ENCODE measurements at places on chromosomes 1 and 21.
A peak's percentile ranks its signal among the peaks of the same experiment; 100 is the strongest.

DNA sequence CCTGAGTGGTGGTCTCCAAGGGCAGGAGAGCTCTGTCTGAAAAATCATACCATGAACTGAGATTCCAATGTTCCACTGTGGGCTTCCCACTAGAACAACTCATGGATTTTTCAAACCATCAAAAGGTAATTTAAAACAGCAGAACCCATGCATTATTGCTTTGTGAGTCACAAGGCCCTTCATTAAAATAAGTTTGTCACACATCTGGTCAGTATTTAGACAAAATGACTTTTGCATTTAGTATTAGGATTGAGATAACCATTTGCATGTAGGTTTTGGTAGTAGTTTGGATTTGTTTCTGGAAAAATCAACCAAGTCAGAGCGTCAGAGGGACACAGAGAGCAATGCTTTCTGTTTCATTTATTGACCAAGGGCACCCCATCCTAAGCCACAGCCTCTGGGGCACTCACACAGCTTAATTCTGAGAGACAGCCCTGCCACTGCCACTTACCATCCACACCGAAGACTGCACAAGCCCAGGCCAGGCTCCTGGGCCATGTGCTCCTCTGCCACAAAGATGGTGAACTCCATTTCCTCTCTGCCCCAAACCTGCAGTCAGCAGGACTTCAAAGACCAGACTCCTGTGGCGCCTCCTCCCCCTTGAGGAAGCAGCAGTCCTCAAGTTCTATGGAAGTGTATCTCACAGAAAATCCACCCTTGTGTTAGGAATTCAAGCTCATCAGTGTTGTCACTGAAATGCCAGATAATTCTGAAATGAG is 132.6 kb upstream of the DUSP10 start:
- no peak for DNase-seq

DNA sequence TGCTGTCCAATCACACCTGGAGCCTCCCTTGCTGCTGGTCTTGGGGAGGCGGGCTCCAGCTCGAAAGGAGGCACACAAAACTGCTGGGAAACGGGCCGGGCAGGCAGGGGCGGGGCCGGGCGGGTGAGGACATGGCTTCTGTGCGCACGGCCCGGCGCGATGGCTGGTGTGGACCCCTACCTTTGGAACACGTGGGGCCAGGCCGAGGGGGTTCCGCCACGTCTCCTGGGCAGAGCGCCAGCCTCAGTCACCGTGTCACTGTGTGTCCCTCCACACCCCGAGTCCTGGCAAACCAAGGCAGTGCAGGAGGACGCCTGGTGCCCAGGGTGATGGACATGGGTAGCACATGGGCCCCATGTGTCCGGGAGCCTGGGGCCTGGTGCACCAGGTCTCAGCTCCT is 42.0 kb upstream of the ADARB1 start:
- DNase-seq = no peak

DNA sequence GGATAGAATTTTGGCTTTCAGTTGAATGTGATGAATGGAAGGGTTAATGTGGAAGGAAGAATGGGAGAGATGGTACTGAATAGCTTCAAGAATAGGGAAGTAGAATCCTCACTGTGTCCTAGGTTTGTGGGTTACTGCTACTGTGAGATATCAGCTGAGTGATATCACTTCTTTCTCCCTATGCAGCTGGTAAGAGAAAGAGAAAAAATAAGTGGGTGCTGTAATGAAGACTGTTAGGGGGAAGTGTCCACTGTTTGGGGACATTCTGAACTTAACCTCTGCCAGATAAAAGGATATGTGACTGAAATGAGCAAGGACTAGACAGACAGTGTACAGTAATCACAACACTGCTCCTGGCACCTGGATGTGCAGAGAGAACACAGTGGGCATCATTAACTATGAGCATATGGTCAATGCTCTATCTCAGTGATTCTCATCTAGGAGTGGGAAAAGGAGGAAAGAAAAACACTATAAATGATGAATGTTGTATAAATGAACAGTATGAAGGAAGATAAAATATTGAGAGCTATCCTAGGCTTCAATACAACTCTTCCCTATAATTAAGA is 25.6 kb upstream of the MOB3C start:
- DNase-seq = no peak

DNA sequence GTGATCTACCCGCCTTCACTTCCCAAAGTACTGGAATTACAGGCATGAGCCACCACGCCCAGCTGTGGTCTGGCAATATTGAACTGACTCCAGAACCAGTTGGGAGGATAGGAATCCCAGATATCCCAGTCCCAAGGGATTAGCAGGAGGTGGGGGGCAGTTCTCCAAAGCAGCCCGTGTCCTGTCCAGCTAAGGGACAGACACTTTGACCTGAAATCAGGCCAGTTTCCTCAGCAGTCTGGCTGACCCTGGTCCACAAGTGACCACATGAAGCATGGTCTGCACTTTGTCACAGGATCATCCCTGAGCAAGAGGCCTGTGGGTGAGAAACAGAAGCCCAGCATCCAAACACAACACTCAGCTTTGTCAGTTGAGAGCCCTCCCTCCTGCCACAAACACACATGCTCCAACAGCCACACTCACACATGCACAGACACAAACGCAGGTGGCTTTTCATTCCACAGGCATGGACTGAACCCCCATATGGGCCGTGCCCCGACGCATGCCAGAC is 2.7 kb upstream of the FDPS start:
- no peak for DNase-seq

DNA sequence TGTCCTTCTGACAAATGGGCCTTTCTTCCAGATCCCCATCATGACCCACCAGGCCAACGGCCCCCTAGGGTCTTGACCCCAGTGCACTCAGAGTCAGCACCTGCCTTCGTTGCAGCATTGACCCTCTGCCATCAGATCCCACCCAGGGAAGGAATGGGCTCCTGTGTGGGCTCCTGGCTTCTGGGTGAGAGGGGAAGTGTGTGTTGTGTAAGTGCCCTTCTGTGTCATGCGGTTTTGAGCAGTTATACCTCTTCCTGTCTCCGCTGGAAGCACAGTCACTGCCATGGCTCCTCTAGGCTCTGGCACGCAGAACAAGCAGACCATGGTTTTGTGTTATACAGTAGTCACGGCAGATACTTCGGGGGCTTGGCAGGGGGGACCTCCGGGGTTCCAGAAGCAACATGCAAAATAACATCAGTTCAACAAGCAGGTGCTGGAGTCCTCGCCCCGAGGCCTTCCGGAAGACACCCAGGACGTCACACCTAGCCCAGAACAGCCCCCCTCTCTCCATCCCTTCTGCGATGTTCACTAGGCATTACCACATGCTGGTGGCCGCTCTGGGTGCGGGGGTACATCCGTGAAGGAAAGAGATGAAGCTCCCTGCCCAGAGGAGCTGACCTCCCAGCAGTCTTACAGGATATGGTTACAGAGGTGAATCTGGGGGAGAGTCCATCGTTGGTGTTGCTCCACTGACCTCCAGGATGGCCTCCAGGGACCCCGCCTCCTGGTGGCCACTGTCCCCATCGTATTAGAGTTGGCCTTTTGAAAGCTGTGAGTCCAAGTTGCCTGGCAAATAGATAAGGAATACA is 17.4 kb upstream of the KCNAB2 start:
- DNase-seq = peak; percentile 29

DNA sequence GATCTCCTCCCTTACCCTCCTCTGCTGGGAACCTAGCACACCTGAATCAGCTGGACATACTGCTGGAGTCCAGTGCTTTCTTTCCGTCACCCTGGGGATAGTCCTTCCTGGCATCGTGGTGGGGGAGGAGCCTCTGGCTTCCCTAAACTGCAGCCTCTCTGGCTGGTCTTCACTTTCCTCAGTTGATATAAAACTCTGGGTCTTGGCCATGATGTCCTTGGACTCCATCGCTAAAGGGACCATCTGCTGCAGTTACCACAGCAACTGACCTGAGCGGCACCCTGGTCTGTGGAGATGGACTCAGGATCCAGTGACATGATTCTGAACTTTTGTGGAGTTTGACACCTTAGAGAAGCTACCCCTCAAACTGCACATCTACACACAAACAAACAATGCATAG is 22.8 kb downstream of the PARS2 start:
- no peak for DNase-seq

DNA sequence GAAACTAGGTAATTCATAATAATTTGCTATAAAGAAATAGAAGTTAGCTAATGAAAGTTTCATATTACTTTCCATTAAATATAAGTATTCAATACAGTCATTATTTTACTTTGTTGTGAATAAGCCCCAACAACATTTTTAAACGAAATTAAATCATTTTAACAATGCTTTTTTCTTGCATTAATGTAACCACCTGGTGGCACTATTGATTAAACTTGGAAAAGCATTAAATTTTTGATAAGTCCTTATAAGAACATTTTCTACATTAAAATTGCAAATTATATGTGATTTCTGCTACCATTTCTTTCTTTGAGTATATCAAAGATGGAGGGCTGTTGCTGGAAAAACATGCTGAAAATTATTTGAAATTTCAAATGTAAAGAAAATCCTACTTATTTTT is 918.8 kb upstream of the TMPRSS15 start:
- DNase-seq = no peak

- no peak for DNase-seq
These were observed 59.7 kb downstream of the UBE2T start for GRCh38 chr1:202282025-202282371.

GRCh38 chr1:229430761-229431283 is 3.1 kb downstream of the ACTA1 start:
- no peak for DNase-seq

GRCh38 chr21:17901458-17902079 is 82.4 kb upstream of the C21orf91 start:
- no peak for DNase-seq

- no peak for DNase-seq
These were observed 1.7 kb upstream of the OPTC start for GRCh38 chr1:203492082-203492747.

GRCh38 chr1:23930861-23931490 is 17.8 kb upstream of the CNR2 start:
- no peak for DNase-seq

- no peak for DNase-seq
These were observed 126.8 kb downstream of the BEND5 start for GRCh38 chr1:48649880-48650279.

- no peak for DNase-seq
These were observed 11.7 kb downstream of the OR2AJ1 start for GRCh38 chr1:247936415-247936814.

GRCh38 chr1:228226956-228227791 is 19.3 kb downstream of the OBSCN start:
- DNase-seq = no peak

DNA sequence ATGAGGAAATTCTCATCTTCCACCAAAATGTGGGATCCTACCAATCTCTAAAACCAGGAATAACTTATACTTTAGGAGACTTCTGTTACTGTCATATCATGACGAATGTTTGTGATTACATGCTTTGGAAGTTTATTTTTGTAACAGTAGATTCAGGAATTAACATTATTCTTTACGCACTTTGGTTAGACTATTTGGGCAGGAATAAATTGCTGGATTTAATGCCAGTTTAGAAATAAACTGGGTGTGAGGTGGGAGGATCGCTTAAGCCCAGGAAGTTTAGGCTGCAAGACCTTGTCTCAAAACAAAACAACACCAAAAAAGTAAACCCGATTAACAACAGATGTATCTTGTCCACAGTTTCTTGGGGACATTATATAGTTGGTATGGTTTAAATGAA is 52.1 kb downstream of the MIGA1 start:
- no peak for DNase-seq

DNA sequence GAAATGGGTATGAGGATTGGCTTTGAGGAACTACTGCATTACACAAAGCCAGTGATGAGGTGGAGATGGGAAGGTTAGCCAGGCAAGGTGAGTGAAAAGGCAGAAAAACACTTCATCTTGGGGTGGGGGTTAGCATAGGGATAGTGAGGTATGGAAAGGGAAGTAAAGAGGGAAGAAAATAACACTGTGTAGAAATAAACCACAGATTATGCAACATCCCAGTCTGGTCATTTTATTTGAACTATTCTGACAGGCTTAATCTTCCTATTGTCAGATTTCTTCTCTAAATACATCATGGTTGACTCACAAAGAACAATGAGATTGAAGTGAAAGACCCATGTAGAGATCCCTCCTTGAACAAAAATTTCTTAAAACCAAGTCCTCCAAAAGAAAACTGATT is 640.2 kb downstream of the PTPRC start:
- no peak for DNase-seq

DNA sequence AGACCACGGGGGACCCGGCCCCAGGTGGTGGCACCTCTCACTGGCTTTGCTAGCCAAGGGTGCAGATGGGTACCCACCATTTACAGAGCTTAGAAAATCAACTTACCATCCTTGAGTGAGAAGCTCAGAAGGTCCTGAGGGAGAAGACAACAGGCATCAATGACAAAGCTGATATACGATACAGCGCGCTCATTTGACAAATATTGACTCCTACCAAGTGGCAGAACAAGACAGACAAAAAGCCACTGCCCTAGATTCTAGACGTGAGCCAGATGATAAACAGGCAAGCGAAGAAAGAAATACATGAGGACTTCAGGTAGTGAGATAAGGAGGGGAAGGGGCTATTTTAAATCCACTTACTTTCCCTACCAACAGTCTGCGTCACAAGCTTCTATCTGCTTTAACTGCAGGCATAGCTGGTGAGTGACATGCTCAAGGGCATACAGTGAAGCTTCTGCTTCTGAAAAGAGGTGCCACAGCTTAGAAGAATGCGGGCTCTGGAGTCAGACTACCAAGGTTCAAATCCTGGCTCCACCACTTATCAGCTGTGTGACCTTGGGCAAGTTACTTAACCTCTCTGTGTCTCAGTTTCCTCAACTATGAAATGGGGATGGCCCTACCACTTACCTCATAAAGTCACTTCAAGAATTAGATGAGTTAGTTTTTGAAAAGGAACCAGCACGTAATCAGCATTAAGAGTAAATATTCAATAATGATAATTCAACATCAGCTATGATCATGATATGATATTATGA is 29.1 kb downstream of the TMCO4 start:
- no peak for DNase-seq
